Motor neuron (in vitro differentiated cells): ENCODE measurements at places on chromosomes 3 and 15. TPM values are rescaled to one million over a fixed set of nuclear protein-coding genes. Genes with fewer than 3 reads are reported as not detected.

STT3B gene
- total RNA-seq, result 61.6 and 68.4 TPM in 2 replicates

HDC gene
- 0.13 TPM in 1 of 2 replicates, not detected in the other for total RNA-seq

GRCh38 chr3:31529421-31529820, 3.3 kb upstream of the STT3B start:
- no peak for ATAC-seq

DNA sequence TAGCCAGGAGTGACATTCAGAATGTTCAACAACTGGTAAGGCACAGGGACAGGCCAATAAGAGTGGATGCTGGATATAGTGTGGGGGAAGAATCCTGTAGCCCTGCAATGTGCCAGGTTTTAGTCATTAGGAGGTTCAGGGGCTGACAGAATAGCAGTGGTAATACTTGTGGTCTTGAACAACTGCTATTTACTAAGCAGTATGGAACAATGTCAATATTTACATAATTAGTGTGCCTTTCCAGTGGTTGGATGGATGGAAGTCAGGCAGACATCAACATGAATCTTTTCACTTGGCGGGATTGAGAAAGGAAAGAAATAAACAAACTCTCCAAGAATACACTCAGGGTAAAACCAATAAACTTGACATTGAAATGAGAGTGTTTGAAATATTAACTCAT, 55.1 kb downstream of the OTOL1 start:
- no peak for ATAC-seq

GRCh38 chr3:172591876-172592771, 68.9 kb upstream of the TNFSF10 start:
- no peak for ATAC-seq

DNA sequence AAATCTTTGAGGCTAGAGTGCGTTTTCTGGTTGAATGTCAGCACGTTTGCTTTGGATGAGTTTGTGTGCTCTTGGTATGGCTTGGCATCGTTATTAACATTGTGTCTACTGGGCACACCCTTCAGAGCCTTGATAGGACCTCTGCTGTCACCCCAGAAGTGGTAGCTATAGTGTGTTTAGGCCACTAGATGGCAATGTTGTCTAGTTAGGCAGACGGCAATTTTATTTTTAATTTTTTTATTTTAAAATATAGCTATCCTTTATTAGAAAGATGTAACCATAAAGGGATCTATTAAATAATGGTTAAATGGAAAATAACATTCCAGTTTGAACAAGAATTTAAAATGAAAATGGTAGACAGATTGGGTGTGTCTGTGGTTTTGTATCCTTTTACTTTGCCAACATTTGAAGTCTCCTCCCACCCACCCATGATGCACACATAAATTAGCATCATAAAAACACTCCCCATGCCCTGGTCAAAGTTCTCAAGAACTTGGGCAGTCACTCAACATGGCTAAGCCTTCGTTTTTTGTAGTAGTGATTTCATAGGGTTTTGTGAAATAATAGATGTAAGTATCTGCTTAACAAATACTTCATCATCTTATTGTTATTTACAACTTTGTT, 200.7 kb downstream of the KCNH8 start:
- ATAC-seq, result no peak

DNA sequence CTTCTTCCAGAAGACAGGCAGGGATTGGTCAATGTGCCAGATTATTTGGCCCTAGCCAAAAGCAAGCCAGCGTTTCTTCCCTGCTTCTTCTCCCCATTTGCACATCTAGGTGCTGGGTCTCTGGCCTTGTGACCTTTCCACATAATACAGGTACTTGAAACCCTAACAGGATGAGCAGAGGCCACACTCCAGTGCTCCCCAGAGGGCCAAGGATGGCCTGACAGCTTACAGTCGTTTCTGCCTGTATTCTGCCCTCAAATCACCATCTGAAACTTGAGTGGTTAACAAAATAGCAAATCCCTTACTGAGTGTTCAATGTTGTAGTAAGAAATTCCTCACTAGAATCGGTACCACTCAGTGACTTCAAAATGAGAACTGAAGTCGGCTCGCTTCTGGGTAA, 29.1 kb downstream of the MKRN2 start:
- ATAC-seq, result no peak
